Cortex of kidney (tissue), 1 donor: ENCODE measurements at places on chromosomes 11 and 22.

- no peak for DNase-seq
Measured at GRCh38 chr11:123561431-123561800, 93.0 kb downstream of the SCN3B start.

GRCh38 chr22:22014285-22014659 lies 31.7 kb upstream of the TOP3B start:
- DNase-seq: no peak

GRCh38 chr11:46120346-46121300 lies 631 bp downstream of the PHF21A start:
- DNase-seq: no peak

GRCh38 chr22:41300661-41301060 lies 664 bp upstream of the ZC3H7B start:
- DNase-seq: no peak

DNA sequence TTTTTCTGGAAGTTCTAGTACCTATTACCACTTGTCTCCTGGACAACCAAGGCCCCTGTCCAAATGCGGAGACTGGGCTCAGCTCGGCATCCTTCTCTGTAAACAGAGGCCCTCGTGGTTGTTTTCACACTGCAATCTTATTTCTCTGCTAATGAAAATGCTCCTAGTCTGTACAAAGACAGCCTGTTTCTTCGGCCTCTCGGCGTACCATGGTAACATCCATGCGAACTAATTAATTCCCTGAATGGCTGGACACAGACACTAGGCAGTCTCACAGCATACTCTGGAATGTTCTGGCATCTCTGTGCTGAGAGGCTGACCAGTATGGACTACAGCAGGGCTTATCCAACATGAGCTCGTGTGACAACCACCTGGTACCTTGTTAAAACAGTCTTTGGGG lies 5.7 kb downstream of the POLR3H start:
- no peak for DNase-seq

DNA sequence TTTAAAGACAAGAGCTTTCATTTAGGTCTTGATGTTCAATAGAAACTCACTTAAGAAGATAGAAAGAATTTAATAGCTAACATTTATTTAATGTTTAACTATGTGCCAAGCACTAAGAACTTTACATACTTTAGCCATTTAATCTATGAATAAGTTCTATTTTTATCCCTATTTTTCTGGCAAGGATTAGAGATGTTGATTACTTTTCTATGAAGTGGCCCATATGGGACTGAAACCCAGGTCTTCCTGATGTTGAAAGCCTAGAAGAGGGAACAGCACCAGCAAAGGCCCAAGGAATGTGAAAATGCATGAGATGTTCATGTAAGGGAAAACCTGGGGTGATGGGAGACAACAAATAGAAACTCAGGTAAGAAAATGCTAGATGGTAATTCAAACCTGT lies 15.4 kb upstream of the TBCEL start:
- DNase-seq: no peak

GRCh38 chr22:45511847-45512261 lies 9.2 kb downstream of the FBLN1 start:
- DNase-seq: no peak

DNA sequence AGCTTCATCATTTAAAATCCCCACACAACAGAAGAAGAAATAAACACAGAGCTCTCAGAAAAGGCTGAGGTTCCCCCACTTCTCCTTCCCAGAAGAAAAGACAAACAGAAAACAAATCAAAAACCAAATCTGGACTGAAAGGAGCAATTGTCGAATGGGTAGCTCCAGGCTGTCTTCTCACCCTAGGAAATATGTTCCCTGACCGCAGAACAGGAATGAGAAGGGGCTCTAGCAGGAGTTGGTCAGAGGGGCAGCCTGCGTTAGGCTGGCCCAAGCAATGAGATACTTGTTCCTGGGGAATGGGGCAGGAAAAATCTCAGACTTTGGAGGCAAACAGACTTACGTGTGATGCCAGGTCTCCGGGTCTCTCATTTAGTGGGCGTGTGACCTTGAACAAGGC lies 562.6 kb upstream of the CADM1 start:
- no peak for DNase-seq

DNA sequence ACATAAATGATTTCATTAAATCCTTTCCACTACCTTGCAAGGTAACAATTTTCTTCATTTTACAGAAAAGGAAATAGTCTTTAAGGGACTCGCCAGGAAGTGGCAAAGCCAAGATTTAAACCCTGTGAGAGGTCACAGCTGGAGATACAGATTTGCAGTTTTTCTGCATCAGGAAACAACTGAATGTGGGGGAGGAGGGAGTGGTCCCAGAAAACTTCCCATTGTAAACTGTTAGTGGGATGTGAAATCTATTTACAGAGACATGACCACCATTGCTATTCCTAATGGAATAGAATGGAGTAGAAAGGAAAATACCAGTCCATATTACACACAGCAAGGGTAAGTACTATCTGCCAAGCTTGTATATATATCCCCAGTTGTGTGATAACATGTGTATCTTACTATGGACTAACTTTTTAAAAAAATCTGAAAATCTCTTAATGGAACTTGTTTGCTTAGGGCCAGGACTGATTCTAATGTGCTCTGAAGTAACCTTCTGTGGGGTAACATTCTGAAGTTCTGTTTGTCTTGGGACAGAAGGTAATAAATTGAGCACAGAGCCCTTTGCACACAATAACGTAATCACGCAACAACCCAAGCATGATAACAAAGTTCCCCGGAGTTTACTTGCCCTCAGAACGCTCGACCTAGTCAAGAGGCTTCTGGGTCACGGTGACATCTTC lies 10.9 kb upstream of the TSKU start:
- no peak for DNase-seq

DNA sequence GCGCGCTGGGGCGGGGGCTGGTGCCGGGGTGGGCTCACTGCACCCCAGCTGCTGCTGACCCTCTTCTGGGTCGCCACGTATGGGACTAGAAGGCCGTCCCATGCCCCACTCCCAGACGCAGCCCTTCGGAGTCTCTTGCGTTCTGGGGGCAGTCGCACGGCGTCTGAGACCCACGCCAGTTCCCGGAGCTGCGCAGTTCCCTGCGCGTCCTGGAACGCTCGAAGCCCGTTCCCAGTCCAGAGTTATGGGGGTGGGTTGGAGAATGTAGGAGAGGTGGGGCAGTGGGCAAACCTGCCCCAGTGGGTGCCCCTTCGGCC lies 375 bp downstream of the LAYN start:
- no peak for DNase-seq

GRCh38 chr11:74347381-74347780 lies 35.9 kb upstream of the P4HA3 start:
- no peak for DNase-seq

DNA sequence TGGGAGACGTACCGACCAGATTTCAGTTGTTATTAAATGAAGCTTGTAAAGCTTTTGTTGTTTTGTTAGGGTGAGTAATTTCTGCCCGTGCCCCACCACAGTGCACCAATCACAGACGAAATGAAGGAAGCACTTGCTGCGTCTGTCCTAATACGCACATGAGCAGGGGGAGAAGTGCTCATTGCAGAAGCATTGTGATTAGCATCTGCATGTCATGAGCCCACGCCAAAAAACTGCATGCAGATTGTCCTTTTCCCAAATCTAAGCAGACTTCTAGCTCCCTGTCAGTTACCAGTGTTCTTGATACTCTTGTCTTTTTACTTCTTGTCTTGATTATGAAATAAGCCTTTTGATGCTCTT lies 15.5 kb downstream of the RBX1 start:
- DNase-seq: no peak

DNA sequence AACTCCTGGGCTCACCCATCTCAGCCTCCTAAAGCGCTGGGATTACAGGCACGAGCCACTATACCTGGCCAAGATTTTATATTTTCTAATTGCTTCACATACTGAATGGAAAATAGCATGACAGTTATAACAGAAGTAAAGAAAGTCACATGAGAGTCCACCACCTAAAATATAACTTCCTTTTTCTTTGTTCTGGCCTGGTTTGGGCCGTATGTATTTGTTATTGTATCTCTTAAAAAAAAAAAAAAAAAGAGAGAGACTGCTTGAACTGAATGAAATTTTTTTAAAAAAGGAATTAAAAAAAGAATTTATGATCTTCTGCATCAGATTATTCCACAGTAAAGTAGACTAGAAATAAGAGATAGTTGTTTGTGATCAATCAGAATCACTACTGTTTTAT lies 86.0 kb upstream of the GRIK4 start:
- no peak for DNase-seq

- DNase-seq: no peak
Measured at GRCh38 chr11:17010851-17011420, 3.3 kb downstream of the PLEKHA7 start.

DNA sequence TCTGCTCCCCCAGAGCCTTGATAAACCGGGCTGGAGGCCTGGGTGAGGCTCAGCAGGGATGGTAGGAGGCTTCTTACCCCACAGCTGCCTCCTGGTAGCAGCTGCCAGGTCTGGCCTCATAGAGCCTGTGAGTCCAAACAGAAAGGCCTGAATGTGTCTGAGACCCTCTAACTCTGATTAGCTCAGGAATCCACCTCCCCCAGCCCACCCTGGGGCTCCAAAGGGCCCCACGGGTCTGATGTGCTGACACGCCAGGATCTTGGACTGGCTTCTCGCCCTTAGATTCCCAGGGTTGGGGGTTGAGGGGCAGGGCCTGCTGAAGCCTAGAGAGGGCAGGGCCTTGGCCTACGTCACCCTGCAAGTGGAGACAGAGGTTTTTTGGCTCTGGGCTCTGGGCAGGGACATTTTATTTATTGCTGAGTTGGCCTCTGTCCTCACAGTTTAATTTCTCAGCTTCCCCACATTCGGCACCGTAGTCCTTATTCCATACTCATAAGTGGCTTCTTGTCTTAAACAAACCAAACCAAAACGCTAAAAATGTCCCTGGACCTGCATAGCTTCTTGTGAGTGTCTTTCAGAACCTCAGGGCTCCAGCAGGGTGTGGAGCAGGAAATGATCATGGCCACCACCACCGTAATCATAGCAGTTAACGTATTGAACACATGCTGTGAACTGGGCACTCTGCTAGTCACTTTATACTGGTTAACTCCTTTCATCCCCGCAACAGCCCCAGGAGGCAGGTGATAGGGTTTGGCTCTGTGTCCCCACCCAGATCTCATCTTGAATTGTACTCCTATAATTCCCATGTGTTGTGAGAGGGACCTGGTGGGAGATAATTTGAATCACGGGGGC lies 25.1 kb downstream of the KIAA1671 start:
- no peak for DNase-seq

DNA sequence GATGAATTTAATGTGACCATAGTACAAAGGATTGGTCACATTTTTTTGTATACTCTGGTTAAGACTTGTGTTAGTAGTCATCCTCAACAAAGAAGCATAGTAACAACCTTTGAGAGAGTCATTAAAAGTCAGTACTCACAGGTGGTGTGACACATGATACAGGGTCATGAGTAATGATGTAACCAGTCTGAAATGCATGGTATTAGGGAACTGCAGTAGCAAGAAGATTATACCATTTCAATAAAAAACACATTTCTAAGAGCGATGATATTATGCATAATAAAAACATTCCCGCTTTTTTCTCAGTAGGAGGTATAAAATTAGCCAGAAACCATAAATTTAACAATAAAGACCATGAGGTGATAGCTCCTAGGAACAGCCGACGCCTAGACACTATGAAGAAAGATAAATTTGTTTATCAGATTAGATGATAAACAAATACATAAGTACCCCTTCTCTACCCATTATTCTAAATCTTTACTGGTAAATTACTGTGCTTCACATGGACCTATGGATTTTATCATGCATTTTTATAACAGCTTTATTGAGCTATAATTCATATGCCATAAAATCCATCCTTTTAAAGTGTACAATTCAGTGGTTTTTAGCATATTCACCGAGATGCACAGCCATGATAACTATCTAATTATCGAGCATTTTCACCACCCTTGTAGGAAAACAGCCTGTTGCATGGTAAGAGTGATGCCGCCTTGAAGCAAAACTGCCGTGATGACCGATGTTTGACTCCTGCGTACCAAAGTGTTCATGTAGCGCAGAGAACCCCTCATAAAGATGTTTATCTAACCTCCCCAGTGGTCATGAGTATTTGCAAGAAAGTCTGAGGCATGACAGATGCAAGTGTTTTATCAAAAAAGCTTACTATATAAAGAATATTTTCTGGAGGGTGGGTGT lies 41.8 kb downstream of the TMPRSS5 start:
- no peak for DNase-seq

- DNase-seq: no peak
Measured at GRCh38 chr11:118928870-118929500, 3.3 kb upstream of the BCL9L start.

DNA sequence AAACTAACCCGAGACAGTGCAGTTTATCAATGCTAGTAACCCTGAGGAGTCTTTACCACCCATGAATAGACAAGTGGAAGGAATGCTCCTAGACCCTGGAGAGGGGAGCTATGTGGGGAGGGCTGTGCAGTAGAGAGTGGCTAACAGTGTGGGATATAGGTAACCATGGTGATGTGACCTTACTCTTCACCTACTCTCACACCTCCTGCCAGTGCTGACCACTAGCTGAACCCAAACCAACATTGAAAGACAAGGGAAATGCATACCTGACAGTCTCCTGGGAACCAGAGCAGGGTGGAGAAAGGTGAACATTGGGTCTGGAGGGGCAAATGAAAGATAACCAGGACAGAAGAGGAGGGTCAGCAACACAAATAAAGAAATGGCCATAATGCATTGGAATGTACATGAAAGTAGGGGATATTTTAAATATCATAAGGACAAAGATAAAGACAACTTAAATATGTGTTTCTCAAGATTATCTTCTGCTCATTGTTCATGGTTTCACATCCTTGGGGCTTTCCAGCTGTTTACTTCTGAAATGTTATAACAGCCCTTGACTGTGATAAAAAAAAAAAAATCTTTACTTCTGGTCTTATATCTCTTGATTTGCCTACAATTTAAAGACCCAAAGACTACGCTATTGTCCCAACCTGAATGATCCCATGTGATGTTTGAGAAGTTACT lies 983.3 kb upstream of the TENM4 start:
- DNase-seq: no peak

DNA sequence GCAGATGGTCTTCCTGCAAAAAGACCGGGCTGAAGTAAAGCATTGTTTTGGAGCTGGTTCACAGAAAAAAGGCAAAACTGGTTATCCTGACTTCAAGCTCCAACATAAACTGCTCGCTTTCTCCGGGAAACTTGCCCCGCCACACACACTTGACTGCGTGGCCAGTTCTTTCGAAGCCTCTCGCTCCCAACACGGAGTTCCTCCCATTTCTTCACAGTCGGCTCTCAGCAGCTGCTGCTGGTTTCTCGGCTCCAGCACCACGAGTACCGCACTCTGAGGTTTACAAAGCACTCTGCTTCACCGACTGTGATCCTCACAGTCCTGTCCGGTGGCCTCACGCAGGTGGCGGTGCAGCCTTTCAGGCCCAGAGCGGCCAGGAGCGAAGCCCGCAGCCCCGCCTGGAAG lies 264 bp downstream of the CHEK1 start:
- DNase-seq: peak; percentile 50
